Uterus (tissue), 4 donors: ENCODE measurements at places on chromosomes 16 and 17.
A peak's percentile ranks its signal among the peaks of the same experiment; 100 is the strongest.

- no peak for DNase-seq
Observed at GRCh38 chr17:55323518-55324295, 58.9 kb downstream of the HLF start.

DNA sequence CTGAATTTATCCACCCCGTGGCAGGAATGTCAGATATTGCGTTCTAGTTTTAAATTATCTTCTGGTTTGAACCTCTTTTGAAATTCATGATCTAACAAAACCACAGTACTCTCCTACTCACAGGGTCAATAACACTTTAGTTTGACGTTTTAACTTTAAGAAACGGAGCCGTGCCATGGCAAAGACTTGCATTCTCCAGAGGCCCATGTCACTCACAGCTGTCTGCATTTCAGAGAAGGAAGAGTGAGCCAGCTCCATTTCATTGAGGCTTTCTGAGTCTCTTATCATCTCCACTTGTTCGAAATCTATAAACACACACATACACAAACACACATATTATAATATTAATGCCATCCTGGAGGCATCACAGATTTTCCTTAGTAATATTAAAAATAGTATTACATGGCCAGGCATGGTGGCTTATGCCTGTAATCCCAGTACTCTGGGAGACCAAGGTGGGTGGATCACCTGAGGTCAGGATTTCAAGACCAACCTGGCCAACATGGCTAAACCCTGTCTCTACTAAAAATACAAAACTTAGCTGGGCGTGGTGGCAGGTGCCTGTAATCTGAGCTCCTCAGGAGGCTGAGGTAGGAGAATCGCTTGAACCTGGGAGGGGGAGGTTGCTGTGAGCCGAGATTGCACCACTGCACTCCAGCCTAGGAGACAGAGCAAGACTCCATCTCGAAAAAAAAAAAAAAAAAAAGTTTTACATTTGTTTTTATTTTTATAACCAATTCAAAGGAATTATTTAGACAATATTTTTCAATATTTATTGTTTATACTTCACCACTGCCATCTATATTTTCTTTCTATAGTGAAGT is 35.6 kb downstream of the ABCA6 start:
- no peak for DNase-seq

DNA sequence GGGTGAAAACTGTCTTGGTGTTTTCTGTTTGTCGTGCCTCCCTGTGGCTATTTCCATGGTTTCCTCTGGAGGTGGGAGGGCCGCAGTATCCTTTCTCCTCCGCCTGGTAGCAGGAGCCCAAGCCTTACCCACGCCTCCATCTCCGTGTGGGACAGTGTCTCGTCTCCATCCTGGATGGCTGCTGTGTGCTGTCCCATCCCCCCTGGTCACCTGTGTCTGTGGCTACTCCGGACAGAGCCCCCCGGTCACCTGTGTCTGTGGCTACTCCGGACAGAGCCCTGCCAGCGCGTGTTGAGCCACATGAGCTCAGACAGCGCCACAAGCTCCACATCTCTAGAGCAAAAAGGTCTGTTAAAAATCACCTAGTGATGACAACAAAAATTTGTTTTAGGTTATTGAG is 198.2 kb upstream of the CHMP6 start:
- no peak for DNase-seq

DNA sequence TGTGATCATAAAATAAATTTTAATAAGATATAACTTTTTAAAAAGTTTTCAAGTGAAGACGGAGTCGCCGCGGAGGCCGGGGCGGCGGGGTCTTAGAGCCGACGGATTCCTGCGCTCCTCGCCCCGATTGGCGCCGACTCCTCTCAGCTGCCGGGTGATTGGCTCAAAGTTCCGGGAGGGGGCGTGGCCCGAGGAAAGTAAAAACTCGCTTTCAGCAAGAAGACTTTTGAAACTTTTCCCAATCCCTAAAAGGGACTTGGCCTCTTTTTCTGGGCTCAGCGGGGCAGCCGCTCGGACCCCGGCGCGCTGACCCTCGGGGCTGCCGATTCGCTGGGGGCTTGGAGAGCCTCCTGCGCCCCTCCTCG is at the start of gene FOXC2:
TSS of gene FOXC2 (plus strand) at position 229 of the 365 bp plus-strand sequence. CDS start 507 bp downstream, outside the sequence.
- peak; percentile 67 for DNase-seq

GRCh38 chr16:70438585-70438968 is 323 bp downstream of the ST3GAL2 start:
- peak; percentile 34 for DNase-seq

GRCh38 chr16:6204945-6205344 is 1107.3 kb upstream of the EEF2KMT start:
- DNase-seq: no peak

DNA sequence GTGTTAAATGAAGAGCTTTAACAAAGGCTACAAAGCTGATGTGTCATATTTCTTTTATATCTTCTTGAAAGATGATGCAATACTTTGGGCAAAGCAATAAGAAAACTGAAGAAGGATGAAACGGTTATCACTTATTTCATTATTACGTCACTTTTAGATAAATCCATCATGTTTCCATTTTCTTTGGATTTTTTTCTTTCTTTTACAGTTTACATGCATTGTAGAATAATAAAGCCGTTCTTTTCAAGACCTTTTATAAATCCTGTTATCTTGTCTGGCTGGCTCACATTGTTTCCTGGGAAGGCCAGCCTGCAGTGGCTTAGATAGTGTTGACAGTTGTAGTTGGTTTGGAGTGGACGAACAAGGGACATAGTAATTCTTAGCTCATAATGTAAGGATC is 28.9 kb downstream of the TANC2 start:
- no peak for DNase-seq

DNA sequence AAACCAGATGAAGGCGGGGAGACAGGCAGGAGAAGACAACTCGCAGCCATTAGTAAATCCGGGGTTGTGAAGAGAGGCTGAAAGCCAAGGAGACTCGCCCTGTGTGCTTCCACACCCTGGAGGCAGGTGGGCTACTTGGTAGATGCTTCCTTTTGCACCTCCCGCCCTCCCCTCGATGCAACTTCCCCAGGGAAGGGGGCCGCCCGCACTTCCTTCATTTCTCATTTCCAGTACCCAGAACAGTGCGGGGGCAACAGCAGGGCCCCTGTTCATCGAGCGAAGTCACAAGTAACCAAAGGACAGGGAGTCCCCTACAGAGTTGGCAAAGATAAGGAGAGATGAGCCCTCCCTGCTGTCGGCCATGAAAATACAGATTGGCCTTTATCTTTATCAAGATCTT is 25.0 kb downstream of the CCDC40 start:
- no peak for DNase-seq

DNA sequence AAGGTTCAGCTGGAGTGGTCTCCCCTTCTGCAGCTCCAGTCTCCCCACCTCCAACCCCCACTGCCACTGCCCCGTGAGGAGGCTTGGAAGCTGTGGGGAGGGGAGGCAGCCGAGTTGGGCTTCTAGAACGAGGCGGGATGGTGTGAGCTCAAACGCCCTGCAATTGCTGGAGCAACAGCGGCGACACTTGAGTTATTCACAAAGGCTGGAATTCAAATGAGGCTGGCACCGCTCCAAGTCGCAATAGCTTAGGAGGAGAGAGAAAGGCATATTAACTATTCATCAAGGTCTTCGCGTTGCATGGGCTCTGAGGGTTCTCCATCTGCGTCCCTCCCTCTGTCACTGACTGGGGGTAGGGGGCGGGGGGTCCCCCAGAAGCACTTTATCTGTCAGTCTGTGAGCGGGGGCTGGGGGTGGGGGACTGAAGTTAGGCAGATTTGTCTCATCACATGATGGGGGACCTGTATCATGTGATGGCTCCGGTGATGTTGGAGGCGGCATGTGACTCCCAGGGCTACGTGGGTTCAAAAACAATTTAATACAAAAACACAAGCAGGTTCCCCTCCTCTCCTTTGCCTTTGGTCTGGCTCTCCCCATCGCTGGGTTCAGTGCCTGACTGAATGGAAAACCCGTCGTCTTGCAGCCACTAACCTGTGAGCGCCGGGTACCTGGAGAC is 70.5 kb downstream of the RBBP6 start:
- DNase-seq: peak; percentile 69

- no peak for DNase-seq
Observed at GRCh38 chr17:2705888-2706795, 5.4 kb downstream of the CLUH start.

- DNase-seq: no peak
Observed at GRCh38 chr17:47276444-47276843, 22.8 kb downstream of the ITGB3 start.

- DNase-seq: no peak
Observed at GRCh38 chr17:57707892-57708291, 37.2 kb downstream of the CCDC182 start.

DNA sequence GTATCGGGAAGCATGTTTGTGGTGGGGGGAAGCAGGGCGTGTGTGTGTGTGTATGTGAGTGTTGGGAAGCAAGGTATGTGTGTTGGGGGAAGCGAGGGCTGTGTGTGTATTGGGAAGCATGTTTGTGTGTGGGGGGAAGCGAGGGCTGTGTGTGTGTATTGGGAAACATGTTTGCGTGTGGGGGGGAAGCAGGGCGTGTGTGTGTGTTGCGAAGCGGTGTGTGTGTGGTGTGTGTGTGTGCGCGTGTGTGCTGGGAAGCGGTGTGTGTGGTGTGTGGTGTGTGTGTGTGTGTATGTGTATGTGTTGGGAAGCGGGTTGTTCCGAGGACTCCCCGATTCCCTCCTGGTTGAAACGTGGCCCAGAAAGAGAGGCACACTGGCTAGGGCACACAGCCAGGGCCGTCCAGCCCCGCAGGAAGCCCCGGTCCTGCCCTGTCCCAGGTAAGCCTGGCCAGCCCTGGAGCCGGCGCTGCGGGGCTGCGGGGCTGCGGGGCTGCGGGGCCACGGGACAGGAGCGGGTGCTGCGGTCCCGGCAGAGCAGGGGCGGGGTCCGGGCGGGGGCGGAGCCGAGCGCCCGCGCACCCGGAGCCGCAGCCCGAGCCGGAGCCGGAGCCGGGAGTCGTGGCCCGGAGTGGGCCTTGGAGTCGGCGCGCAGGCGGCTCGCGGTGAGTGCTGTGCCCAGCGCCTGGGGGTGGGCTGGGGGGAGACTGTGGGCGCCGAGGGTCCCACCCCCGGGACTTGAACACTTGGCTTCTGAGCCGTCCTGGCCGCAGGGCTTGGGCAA is at the start of gene NOD2:
TSS of gene NOD2 (plus strand) at position 608 of the 783 bp plus-strand sequence. CDS start 5,890 bp downstream, outside the sequence.
- no peak for DNase-seq

GRCh38 chr17:61955619-61956018 is 27.8 kb upstream of the INTS2 start:
- DNase-seq: no peak

DNA sequence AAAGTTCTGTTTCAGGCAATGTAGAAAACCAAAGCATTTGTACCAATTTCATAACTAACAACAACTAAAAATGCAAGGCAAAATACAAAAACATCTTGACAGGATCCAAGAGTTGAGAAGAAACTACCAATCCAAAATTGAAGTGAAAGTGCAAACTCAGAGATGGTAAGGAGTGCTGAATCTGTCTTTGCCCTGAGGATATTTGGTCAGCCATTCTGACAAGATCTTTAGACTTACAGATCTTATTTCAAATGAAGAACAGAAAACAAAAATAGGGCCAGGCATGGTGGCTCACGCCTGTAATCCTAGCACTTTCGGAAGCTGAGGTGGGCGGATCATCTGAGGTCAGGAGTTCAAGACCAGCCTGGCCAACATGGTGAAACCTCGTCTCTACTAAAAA is 412.8 kb downstream of the ZFHX3 start:
- DNase-seq: no peak

DNA sequence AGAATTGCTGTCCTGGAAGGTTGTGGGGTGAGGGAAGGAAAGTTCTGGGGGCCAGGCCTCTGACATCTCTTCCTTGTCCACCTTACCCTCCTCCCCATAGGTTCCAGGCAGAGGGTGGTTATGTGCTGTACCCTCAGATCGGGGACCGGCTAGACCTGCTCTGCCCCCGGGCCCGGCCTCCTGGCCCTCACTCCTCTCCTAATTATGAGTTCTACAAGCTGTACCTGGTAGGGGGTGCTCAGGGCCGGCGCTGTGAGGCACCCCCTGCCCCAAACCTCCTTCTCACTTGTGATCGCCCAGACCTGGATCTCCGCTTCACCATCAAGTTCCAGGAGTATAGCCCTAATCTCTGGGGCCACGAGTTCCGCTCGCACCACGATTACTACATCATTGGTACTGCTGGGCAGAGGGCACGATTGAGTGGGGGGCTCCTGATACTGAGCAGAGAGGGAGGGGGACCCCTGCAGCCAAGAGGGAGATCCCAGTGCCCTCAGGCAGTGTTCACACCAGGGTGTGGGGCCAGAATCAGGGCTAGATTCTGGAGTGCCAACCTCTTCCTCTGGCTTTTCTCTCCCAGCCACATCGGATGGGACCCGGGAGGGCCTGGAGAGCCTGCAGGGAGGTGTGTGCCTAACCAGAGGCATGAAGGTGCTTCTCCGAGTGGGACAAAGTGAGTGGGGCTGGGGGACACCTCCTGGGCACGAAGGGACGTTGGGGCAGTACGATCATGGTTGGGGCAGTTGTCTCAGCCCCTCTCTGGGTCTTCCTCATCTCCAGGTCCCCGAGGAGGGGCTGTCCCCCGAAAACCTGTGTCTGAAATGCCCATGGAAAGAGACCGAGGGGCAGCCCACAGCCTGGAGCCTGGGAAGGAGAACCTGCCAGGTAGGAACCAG is 3.1 kb downstream of the EFNB3 start:
- no peak for DNase-seq

DNA sequence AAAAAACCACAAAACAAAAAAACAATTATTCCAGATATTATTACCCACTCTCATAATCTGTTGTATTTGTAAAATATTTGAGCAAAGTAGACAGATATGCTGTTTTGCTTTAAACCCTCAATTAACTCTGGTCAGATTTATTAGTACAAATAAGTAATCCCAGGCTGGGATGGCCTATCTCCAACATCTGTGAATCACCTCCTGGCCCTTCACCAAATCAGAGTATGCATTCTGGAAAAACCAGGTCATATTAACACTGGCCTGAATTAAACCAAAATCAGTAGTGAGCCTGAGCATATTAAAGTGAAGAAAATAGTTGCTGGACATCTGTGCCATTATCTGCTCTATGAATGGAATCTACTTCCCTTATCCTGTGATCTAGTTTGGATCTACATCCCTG is 41.0 kb downstream of the STAT3 start:
- peak; percentile 83 for DNase-seq

DNA sequence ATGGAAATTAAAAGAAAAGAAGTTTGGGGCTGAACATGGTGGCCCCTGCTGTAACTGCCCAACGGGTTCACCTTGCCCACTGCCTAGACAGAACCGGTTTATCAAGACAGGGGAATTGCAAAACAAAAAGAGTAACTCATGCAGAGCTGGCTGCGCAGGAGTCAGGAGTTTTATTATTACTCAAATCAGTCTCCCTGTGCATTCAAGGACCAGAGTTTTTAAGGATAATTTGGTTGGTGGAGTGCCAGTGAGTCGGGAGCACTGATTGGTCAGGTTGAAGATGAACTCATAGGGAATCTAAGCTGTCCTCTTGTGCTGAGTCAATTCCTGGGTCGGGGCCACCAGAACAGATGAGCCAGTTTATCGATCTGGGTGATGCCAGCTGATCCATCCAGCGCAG is 4.4 kb upstream of the SCPEP1 start:
- DNase-seq: no peak

DNA sequence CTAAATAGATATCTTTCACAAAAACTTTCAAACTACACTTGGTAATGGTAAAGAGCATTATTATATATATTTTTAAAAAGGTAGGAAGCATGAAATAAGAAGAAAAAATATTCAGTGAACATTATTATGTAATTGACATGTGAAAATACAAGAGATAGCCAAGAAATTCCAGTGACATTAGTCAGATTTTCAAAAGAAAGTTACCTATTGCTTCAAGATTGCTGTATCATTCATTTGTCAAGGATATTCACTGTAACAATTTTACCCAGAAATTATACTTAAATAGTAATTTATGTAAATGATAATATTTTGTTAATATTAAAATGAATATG is 350.2 kb downstream of the KIF2B start:
- DNase-seq: no peak

- no peak for DNase-seq
Observed at GRCh38 chr16:56207421-56207820, 16.1 kb downstream of the GNAO1 start.
